Chondrocyte (in vitro differentiated cells): ENCODE measurements at places on chromosomes 1 and 21. TPM values are rescaled to one million over a fixed set of nuclear protein-coding genes. Genes with fewer than 3 reads are reported as not detected.

GRCh38 chr1:93734999-93735398 lies 53.4 kb upstream of the BCAR3 start:
- peaks cover 72% of the 10 kb centered on the region for H3K4me1 ChIP-seq
- H3K27ac ChIP-seq = peak overlapping the region; percentile 58
- H3K27me3 ChIP-seq = no peaks in the 10 kb centered on the region
- H3K36me3 ChIP-seq = peaks cover 3% of the 10 kb centered on the region
- no peak overlapping the region for H3K4me3 ChIP-seq

GRCh38 chr1:234212764-234213657 lies 160.2 kb upstream of the COA6 start:
- H3K4me3 ChIP-seq = no peak overlapping the region
- DNase-seq = no peak
- H3K27ac ChIP-seq = no peak overlapping the region
- H3K27me3 ChIP-seq = peaks cover 28% of the 10 kb centered on the region
- no peaks in the 10 kb centered on the region for H3K36me3 ChIP-seq
- peaks cover 6% of the 10 kb centered on the region for H3K4me1 ChIP-seq

DNA sequence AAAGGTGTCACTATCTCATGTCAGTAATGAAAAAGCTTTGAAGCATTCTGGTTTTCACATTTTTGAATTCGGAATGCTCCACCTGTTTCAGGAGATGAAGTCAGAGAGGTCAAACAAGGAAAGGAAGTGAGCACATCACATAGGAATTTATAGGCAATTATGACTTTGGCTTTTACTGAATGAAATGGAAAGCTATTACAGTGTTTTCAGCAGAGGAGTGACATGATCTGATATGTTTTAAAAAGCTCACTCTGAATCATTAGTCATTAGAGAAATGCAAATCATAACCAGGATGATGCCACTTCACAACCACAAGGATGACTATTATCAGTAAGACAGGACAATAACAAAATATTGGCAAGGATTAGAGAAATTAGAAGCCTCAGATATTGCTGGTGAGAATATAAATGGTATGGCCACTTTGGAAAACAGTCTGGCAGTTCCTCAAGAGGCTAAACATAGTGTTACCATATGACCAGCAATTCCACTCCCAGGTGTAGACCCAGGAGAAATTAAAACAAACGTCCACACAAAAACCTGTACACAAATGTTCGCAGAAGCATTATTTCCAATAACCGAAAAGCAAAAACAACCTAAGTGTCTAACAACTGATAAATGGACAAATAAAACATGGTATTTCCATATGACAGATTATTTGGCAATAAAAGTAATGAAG lies 7.5 kb downstream of the TAF1A start:
- H3K27ac ChIP-seq = no peak overlapping the region
- H3K4me3 ChIP-seq = no peak overlapping the region
- H3K27me3 ChIP-seq = no peaks in the 10 kb centered on the region
- DNase-seq = no peak

GRCh38 chr1:118588566-118588965 lies 399.6 kb downstream of the TBX15 start:
- no peak for DNase-seq
- H3K27me3 ChIP-seq = peaks cover 2% of the 10 kb centered on the region
- H3K27ac ChIP-seq = no peak overlapping the region

- no peak for DNase-seq
- no peaks in the 10 kb centered on the region for H3K36me3 ChIP-seq
- no peak overlapping the region for H3K27ac ChIP-seq
- no peaks in the 10 kb centered on the region for H3K27me3 ChIP-seq
- H3K4me3 ChIP-seq = no peak overlapping the region
Measured at GRCh38 chr1:34379911-34380310, 203.2 kb downstream of the C1orf94 start.

DNA sequence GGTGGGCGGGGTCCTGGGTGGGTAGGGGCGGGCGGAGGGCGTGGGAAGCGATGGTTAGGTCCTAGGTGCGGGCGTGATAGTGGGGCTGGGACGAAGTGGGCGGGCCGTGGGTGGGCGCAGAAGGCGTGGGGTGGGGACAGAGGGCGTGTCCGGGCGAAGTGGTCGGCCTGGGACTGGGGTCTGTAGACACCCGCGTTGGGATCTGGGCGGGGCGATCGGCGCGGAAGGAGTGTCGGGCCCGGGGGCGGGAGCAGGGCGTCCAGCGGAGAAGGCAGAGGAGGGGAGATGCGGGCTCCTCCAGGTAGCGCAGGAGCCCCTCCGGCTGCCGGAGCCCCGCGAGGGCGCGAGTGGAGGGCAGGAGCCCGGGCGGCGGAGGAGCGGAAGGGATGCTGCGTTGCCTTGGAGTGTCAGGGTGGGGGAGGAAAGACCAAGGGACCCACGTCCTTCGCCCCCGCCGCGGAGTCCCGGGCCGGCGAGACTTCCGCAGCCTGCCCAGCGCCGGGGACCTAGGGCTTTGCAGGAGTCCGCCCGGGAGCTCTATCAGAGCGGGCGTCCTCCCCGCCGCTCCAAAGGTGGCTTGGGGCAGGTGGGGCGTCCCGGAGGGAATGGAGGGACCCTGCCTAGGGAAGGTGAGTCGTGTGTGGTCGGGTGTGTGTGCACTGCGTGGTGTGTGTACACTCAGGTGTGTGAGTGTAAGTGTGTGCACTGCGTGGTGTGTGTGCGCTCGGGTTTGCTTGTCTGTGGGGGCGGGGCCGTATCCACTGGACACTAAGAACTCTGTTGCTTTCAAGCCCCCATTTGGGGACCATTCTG lies 27.0 kb upstream of the PRSS38 start:
- H3K4me1 ChIP-seq = peaks cover 23% of the 10 kb centered on the region
- no peaks in the 10 kb centered on the region for H3K36me3 ChIP-seq
- H3K27ac ChIP-seq = no peak overlapping the region
- H3K4me3 ChIP-seq = peak overlapping the region; percentile 70

Gene SYCP1
- total RNA-seq = not detected in 3 replicates

DNA sequence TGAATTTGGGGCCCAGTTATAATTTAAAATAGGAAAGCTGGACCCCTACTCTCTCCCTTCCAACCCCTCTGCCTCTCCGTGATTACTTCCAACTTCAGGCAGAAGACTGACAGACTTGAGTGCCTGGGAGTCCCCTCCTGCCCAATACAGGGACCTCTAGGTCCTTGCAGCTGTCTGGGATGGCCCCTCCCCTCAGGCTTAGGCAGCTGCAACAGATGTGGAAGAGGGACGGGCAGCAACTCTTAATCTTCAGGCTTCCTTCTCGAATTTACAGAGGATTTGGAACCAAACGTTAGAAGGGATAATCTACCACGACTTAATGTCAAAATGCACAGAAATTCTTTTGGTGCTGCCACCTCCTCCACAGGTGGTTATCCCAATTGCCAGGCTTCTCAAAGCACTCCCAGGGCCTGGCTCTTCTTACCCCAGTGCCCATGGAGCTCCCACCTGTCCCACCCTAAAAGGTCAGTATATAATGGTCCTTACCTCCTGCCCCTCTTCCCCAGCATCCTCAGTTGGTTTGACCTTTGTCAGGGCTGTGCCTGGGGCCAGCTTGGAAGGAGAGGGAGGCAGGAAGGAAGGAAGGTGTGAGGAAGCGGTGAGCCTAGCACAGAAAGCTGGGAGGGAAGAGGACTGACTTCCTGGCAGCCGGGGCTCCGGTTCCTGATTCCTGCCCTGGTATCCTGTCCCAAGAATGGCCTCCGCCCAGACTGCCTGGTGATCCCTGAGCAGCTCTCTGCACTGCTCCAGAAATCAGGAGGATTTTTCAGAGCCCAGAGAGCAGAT lies 2.8 kb downstream of the PEA15 start:
- H3K27ac ChIP-seq = peak overlapping the region; percentile 99
- peaks cover 30% of the 10 kb centered on the region for H3K36me3 ChIP-seq
- peaks cover 64% of the 10 kb centered on the region for H3K4me1 ChIP-seq
- H3K27me3 ChIP-seq = no peaks in the 10 kb centered on the region

GRCh38 chr1:244796719-244797406 lies 38.6 kb upstream of the COX20 start:
- peak; percentile 39 for DNase-seq
- no peaks in the 10 kb centered on the region for H3K27me3 ChIP-seq
- H3K4me1 ChIP-seq = peaks cover 4% of the 10 kb centered on the region
- H3K4me3 ChIP-seq = no peak overlapping the region
- H3K36me3 ChIP-seq = no peaks in the 10 kb centered on the region

Gene AMY1A
- total RNA-seq = not detected in 3 replicates
